Stimulated activated CD8-positive, alpha-beta memory T cell treated with anti-CD3 and anti-CD28 coated beads, Interleukin-7, amount 100 ng/mL, for 24 hours (primary cell): ENCODE measurements at places on chromosomes 16 and 17.

- no peak for DNase-seq
These were observed 123.9 kb downstream of the XYLT1 start for GRCh38 chr16:17346621-17347569.

- no peak for DNase-seq
These were observed 2.4 kb downstream of the POLR3K start for GRCh38 chr16:50769-51591.

DNA sequence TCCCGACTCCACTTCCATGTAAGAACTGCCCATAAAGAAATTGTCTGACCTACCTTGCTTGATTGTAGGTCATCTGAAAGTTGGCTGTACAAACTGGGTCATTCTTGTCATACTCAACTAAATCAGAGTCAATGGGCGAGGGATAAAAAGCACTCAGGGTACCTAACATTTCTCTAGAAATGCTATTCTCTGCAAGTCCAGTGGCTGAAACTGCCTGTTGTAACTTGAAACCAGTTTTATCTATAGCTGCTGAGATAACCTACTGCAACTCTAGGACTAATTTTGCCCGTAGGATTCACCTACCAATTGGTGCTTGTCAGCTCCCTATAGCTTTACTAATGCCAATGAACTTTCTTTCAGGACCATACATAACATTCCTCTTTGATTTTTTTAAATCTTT lies 100.1 kb upstream of the GRIN2A start:
- DNase-seq: no peak

DNA sequence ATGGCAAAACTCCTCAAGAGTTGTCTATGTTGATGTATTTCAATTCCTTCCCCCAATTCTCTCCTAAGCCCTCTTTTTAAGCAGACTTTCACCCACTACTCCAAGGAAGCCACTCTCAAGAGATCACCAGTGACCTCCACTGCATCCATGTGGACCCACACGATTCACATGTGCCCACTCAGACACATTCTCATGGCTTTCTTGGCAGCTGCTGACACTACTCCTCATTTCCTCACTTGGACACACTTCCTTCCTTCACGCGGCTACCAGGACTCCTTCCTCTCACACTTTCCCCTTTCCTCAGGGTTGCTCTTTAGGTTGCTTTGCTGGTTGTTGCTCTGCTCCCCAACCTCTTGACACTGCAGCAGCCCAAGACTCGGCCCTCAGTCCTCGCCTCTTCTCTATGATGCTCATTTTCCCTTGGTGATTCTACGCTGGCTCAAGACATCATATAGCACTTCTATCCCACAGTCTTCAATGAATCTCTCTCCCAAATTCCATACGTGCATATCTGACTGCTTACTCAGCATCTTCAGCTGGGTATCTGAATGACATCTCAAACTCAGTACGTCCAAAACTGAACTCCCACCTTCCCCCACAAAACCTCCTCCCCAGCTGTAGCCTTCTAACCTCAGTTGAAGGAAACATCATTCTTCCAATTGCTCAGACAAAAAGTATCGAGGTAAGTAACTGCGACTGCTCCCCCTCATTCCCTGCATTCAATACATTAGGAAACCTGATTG lies 28.2 kb downstream of the HELZ start:
- no peak for DNase-seq

- no peak for DNase-seq
These were observed 21.2 kb upstream of the ENGASE start for GRCh38 chr17:79053251-79053925.

- no peak for DNase-seq
These were observed 16.9 kb downstream of the TMEM235 start for GRCh38 chr17:78248051-78248914.

GRCh38 chr17:43574896-43575525 lies 28.9 kb upstream of the ETV4 start:
- no peak for DNase-seq

DNA sequence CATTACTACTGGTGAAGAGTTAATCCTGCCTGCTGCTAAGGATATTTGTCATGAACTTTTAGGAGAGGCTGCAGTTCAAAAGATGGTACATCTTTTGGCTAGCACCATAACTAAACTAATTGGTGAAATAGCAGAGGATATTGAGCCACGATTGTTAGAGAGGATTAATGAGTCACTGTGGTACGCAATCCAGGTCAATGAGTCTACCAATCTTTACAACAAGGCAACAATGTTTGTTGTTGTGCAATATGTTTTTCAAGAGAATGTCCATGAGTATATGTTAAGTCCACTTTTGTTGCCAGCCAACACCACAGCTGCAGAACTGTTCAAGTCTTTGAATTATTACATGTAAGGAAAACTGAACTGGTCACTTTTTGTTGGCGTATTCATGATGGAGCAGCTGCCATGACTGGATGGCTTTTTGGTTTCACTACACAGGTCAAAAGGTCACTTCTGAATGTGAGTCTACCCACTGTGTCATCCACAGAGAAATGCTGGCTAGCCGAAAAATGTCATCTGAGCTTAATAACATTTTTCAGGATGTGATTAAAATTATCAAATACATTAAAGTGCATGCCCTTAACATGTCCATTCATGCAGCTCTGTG lies 402.6 kb upstream of the KIF2B start:
- DNase-seq: no peak

GRCh38 chr17:81322271-81323082 lies 27.4 kb upstream of the SLC38A10 start:
- DNase-seq: no peak

DNA sequence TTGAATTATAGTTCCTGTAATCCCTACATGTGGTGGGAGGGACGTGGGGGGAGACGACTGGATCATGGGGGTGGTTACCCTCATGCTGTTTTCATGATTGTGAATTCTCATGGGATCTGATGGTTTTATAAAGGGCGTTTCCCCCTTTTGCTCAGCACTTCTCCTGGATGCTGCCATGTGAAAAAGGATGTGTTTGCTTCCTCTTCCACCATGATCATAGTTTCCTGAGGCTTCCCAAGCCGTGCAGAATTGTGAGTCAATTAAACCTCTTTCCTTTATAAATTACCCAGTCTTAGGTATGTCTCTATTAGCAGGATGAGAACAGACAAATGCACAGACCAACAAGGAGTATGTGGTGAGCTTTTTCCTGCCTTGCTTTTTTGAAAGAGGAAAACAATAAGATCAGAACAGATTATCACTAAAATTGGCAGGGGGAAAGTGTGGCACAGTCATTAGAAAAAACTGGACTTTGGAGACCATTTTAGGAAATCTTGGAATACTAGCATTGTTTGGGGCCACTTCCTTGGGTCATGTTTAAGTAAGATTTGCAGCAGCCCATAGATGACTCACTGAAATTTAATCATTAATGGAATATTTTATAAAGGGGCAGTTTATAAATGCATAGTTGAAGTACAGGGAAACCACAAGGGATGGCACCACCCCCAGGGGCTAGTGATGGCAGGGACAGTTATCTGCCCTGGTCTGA lies 352.8 kb downstream of the CDH13 start:
- no peak for DNase-seq

DNA sequence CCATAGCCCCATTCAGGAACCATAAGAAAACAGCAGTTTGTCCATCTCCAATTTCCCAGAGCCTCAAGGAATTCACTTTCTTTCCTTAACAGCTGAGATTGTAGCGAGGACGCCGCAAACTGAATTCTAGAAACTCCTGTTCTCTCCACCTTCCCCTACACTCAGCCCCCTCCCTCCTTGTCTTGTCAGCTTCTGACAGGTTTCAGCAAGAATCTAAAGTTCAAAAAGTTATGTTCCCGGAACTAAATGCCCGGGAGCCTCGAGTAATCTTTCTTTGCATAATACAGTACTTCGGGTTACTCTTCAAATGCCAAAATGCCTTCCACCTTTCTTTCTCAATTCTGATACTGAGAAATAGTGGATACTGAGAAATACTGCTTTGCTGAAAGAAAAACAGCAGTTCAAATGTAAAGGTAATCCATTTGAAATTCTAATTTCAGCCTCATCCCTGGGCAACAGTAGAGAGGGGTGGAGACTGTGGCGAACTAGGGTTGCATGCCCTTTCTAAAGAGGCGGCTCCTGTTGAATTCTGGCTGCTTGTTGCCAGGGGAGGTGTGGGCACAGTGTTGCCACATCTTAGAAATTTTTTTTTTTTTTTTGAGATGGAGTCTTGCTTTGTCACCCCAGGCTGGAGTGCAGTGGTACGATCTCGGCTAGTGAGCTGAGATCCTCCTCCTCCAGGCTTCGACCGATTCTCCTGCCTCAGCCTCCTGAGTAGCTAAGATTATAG lies 63.5 kb upstream of the USP7 start:
- DNase-seq: no peak

DNA sequence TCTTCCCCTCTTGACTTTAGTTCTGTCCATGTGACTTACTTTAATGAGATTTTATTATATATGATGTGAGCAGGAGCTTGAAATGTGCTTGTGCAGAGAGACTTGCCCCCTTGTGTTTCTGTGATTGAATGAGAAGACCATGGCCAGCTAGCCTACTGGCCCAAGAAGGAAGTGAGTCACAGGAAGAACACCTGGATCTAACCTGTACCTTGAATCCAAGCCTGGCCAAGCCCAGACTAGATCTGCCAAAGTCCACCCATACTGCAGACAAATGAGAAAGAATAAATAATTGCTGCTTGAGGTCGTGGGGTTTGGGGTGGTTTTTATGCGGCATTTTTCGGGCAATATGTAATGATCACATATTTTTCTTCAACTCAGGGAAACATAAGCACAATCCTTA lies 9.6 kb downstream of the ABCA10 start:
- no peak for DNase-seq

DNA sequence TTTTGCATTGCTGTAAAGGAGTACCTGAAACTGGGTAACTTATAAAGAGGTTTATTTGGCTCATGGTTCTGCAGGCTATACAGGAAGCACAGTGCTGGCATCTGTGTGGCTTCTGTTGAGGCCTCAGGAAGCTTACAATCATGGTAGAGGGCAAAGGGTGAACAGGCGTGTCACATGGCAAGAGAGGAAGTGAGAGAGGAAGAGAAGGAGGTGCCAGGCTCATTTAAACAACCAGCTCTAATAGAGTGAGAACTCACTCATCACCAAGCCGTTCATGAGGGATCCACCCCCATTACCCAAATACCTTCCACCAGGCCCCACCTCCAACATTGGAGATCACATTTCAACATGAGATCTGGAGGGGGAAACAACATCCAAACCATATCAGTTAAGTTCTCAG lies 16.4 kb upstream of the CLEC19A start:
- DNase-seq: no peak

DNA sequence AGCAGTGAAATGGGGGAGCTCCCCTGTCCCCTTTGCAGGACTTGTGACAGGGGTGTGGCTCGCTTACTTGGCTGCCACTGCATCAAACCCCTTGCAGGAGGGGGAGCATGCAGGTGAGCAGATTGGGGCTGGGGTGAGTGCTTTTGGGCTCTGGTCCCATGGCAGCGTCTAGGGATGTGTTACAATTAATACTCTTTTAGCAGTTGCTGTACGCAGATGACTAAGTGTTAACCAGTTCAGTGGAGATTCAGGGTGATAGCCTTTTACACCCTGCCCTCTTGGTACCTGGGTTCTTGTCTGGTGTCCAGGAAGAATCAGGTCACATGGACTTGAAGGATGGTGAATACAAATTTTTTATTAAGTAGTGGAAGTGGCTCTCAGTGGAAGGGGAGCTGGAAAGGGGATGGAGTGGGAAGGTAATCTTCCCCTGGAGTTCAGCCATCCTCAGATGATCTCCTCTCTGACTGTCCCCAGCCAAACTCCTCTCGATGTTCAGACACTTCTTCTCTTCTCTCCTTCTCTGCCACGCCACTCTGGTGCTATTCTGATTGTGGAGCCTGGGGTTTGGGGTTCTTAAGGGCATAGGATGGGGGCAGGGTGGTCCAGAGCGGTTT lies 100.1 kb downstream of the MARF1 start:
- no peak for DNase-seq

GRCh38 chr17:954431-955164 lies 25.0 kb downstream of the NXN start:
- no peak for DNase-seq

DNA sequence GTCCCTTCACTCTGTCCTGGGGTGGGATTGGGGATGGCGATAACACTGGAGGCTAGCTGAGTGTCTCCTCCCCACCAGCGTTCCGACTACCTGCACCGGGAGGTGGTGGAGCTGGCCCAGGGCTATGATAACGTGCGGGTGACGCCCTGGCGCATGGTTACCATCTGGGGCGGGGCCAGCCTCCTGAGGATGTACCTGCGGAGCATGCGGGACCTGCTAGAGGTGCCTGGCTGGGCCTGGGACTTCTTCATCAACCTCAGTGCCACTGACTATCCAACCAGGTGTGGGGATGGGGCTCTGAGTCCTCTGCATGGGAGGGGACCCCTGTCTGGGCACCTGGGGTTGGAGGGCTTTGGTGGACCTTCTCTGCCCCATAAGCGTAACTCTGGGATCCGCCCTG lies 8.8 kb downstream of the XYLT2 start:
- DNase-seq: no peak

GRCh38 chr16:25875956-25876598 lies 184.3 kb downstream of the HS3ST4 start:
- DNase-seq: no peak

DNA sequence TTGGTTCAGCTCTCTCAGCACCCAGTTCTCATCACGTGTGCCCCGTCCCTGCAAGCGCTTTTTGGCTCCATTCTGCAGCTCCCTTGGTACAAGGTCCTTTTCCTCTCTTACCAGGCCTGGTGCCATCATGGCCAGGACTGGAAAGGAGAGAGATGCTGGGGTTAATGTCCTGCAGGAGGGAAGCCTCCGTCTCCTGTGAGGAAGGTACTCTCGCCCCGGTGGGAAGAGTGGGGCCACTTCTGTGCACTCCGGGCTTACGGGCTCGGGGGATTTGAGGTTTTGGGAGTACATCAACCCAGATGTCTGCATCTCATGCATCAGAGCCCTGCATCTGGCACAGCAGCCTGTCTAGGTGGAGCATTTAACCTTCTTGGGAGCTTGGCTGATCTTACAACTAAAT lies 10.1 kb downstream of the CTRB2 start:
- no peak for DNase-seq

- no peak for DNase-seq
These were observed 851 bp upstream of the DPEP1 start for GRCh38 chr16:89612415-89613166.

DNA sequence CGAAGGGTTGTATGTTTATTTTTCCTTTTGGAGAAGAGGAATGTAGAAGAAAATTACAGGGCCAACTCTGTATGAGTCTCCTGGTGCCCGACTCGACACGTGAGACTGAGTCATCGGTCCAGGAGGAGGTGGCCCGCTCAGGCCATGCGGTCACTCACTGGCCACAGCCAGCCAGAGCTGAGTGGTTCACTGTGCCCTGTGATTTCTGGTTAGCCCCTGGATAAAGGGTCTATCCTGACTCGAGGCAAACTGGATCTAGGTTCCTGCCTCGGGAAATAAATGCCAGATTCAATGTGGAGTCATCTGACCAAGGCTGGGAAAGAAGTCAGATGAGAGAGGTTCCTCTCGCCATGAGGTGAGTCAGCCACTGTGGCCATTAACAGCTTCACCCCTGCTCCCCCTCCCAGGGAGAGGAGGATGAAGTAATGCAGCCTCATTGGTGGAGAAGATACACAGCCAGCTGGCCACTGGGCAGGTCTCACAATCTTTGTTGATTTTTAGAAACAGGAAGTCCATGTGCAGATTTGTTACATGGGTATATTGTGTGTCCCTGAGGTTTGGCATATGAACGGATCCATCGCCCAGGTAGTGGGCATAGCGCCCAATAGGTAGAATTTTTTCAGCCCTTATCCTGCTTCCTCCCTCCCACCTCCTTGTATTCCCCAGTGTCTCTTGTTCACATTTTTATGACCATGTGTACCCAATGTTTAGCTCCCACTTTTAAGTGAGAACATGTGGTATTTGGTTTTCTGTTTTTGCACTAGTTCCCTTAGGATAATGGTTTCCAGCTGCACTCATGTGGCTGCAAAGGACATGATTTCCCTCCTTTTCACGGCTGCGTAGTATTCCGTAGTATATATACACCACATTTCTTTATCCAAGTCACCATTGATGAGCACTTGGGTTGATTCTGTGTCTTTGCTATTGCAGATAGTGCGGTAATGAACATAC lies 21.7 kb upstream of the USP36 start:
- DNase-seq: no peak
